ENCODE measurements at places on chromosomes 2 and 18. TPM values are rescaled to one million over a fixed set of nuclear protein-coding genes. Genes with fewer than 3 reads are reported as not detected.

ACYP2 gene
- 19.5 TPM for total RNA-seq

CYRIA gene
- 4.3 TPM for total RNA-seq

UBR3 gene
- total RNA-seq, result 30.9 TPM

CCT4 gene
- 227 TPM for total RNA-seq

GPR55 gene
- total RNA-seq, result under 0.01 TPM

SERPINB10 gene
- 4.8 TPM for total RNA-seq

FAP gene
- total RNA-seq, result 2.7 TPM

MAP4K3 gene
- total RNA-seq, result 28.7 TPM

GKN1 gene
- total RNA-seq, result not detected

RNMT gene
- total RNA-seq, result 55.4 TPM

CLHC1 gene
- total RNA-seq, result 6.0 TPM

RNF125 gene
- total RNA-seq, result 1.5 TPM
